Stimulated activated naive CD4-positive, alpha-beta T cell (primary cell): ENCODE measurements at places on chromosomes 11 and 22.

DNA sequence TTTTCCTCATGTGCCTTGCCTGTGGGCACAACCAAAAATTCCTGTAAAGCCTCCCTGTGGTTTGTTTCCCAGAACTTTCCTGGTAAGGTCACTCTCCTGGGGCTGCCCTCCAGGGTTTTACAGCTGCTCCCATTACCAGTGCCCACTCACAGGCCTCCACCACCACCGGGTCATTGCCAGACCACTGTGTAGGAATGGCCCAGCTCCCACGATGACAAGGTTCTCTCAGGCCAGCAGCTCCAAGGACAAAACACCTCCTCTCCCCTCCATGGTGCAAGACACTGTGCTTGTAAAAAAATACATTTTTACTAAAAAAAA, 96.1 kb upstream of the AKIP1 start:
- no peak for DNase-seq

GRCh38 chr22:27983361-27983791, 64.3 kb upstream of the PITPNB start:
- DNase-seq: no peak

DNA sequence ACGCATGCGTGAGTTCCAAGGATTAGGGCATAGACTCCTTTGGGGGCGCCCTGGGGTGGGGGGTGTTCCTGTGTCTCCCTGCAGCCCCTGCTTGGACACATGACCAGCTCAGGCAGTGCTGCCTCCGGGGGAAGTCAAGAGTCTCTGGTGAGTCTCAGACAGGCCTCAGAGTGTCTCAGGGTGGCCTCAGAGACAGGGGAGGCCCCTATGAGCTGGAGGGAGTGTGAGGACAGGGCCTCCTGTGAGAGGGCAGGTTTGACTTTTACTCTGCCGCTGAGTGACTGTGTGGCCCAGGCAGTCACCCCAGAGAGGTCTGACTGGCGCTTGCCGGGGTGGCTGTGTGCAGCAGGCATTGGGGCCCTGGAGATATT, 41.2 kb upstream of the KCNQ1OT1 start:
- DNase-seq: no peak

- no peak for DNase-seq
Measured at GRCh38 chr22:30028731-30029130, 51.5 kb upstream of the HORMAD2 start.

- DNase-seq: no peak
Measured at GRCh38 chr22:43128116-43128515, 15.1 kb downstream of the MCAT start.

DNA sequence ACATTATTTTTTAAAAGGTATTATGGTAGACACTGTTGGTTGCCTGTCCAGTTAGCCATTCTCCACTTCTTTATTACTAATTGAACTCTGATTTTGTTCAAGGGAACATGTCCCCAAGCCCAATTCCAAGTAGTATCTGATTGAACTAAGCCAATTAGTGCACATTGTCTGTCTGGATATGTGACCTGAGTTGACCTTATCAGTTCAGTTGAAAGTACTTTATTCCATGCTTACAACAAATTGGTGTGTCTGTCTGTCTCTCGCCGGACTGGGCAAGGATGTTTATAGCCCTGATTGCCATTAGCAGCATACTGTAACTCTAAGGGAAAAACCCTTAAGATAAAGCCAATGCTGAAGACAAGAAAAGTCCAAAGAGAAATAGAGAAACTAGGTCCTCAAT, 85.6 kb downstream of the INTS4 start:
- DNase-seq: no peak

GRCh38 chr22:35863432-35863831, 145.8 kb downstream of the APOL5 start:
- no peak for DNase-seq

DNA sequence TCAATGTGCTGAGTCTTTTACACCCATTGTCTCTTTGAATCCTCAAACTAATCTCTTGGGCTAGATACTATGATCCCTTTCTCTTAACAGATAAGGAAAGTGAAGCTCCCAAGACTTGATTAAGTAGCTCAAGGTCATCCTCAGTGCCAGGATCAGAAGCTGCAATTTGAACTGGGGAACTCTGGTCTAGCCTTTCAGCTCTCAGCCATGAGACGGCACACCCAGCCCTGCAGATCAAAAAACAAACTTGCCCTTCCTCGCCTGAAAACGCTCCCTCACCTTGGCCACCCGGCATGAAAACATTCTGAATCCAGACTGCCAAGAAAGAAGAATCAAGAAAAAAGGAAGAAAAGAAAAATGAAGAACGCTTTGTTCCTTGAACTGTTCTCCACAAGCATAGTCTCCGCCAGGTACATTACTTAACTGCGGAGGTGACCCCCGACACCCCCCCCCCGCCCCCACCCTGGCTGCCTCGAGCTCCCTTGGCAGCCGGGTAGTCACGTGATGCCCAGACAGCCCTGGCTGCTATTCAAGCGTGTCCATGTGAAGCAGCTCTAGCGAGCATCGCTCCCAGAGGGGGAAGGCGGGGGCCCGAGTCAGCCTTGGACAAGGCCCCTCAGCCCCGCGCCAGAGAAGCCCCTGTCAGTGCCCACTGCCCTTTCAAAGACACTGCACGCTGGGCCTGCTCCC, 451.2 kb downstream of the MIAT start:
- DNase-seq: no peak

DNA sequence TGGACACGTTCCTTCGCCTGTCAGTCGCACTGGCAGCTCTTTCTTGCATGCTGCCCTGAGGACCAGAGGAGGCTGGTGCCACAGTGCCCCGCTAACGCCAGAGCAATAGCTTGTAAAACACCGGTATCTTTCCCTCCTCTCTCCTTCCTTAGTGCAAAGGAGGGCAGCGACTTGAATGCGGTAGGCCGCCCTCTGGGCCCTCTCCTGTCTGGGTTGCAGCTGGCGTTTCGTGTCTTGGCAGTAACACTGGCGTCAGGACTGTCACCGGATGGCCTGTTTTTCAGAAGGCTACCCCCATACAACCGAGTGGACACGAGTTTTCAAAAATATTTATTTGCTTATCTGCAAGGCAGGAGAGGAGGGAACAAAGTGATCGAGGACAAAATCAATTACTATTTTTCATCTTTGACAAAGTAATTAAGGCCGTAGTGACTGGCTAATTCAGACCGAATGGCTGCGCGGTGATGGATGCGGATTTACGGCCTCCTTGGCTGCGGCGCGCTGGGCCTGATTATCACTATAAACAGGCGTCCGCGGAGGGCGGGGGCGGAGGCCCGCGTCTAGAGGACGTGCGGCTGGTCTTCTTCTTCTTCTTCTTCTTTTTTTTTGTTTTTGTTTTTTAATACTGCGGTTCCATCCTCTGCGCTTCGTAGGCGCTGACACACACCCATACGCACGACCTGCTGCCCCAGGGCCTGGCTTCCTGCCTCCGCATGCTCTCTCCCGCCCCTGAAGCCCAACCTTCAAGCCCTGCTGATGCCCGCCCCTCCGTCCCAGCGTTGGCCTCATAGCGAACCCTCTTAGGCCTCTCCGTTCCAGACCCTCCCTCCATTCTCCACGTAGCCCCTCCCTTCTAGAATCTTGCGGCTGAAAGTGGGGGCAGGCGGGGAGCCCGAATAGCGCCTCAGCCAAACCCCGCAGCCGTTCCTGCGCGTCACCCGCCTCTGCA, 2.9 kb upstream of the SLC6A5 start:
- no peak for DNase-seq

DNA sequence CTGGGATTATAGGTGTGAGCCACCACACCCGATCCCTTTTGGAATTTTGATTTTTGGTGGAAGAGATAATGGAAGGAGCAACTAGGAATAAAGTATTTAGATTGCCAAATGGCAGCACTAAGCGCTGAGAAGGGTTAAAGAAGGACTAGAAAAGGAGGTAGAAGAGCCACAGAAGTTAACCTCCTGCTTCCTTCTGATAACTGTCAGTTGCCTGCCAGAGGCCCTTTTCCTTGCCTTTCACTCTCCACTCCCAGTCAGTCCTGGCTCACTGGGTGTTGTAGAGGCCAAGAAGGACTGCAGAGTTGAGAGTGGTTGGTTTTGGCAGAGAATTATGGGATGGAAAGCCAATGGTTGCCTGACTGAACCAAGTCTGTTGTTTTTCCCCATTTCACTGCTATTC, 19.3 kb downstream of the ZC3H12C start:
- no peak for DNase-seq

GRCh38 chr22:22693531-22693884, 49.1 kb downstream of the GGTLC2 start:
- DNase-seq: no peak

- DNase-seq: no peak
Measured at GRCh38 chr22:40665312-40665711, 14.0 kb upstream of the MCHR1 start.

DNA sequence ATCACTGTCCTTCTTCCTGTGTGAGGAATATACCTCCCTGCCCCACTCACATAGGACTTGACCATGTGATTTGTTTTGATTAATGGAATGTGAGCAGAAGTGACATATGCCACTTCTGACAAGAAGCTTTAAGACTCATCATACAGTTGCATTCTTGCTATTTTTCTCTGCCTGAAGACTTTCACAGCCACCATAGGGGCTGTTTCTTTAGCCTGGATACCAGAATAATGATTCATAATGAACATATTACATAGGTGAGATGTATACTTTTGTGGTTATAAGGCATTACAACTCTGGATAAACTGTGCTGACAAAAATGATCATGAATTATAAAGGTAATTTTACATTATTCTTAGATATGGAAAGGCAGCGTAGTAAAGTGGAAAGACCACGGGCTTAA, 798.0 kb downstream of the DLG2 start:
- DNase-seq: no peak

DNA sequence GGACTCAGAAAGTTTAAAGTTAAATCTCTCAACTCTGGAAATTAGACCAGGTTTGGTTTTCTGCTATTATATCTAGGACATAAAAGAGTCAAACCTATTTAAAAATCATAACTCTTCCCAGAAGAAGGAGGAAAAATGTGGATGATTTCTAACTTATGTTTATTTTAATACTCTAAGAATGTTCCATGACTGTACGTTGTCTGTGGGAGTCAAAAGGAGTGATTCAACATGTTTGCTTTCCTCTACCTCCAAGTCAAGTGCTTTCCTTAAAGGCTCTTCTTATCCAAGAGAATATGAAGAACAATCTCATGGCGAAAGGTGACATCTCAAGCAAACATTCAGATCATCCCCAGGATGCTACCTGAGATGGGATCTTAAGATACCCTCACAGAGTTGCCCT, 21.6 kb downstream of the OR51E1 start:
- no peak for DNase-seq

GRCh38 chr11:128451652-128452470, 135.5 kb downstream of the ETS1 start:
- no peak for DNase-seq

- no peak for DNase-seq
Measured at GRCh38 chr22:27134315-27134701, 476.9 kb downstream of the MIAT start.

DNA sequence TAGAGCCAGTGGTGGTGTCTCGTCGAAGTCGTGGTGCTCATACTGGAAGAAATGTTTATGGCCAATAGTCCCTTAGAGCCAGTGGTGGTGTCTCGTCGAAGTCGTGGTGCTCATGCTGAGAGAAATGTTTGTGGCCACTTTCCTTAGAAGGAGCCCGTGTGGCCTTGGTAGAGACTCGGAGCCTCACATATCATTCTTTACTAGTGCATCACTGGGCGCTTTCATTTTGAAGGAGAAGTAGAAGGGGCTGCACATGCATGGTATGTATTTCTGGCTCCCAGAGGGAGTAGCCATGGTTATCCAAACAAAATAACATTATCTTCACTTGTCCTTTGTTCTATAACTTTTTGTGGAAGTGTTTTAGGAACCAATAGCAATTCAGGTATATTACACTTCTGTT, 69.5 kb downstream of the JAM3 start:
- no peak for DNase-seq

- no peak for DNase-seq
Measured at GRCh38 chr11:58958500-58958899, 19.2 kb downstream of the GLYATL1 start.

DNA sequence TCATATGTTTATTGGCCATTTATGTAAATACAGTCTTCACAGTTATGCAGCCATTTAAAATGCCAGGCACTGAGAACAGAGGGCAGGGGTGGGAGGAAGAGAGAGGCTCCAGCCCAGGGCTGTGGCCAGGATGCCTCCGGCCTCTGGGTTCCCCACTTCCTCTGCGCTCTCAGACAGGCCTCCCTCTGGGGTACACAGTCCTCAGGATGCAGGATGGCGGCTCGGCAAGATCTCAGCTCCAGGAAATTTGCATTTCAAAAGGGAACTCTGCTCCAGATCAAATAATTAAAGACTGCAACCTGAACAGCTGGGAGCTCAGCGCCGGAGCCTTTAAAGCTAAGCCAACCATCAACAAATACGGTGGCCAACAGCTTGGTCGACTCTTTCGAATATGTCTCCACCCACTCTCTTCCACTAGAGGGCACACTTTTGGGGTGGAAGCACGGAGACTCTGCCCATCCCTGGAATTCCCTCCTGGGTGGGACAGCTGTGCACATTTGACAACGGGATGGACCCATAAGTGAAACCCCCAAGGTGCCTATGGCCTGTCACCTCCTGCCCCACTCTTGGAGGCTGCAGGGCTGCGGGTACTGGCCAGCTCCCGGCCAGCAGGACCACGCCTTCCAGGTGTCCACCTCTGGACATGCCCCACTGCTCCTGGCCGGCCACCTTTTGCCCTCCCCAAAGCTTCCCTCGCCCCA, 1044.7 kb downstream of the BRD1 start:
- DNase-seq: no peak

DNA sequence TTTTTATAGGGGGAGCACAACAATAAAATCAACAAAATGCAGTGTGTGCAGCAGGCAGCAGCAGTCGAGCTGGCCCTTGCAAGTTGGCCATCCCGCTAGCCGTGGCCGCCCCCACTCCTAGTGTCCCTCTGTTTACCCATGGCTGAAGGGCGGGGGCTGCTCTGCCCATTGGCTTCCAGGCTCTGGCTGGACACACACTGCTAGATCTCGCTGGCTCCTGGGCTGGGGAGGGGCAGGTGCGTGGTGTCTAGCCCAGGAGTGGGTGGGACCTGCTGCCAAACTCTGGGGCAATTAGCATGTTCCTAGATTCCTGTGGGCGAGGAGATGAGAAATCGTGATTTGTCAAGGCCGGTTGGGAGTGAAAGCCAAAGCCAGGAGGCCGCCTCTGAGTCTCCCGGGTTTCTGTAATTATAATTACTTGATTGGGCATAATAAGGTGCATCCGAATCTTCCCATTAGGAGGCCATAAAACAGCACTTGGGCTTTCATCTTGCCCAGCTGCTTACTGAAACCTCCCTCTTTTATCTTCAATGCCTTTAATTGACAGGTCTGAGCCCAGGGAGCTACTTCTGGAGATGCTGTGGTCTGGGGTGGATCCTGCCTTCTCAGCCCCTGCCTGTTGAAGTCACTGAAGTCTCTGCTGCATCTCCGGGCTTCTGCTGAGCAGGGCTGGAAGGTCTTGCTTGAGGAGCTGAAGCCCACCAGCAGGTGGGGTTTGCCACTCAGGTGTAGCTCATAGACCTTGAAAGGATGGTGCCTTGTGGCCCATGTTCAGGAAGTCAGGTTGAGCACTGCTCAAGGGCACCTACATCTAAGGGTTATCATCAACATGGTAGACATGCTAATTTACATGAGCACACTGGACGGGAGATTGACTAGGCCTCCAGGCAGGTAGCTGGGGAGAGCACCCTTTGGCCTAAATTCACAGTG, 44.5 kb upstream of the DKK3 start:
- no peak for DNase-seq

- DNase-seq: no peak
Measured at GRCh38 chr11:75155570-75156422, 4.9 kb downstream of the SLCO2B1 start.

- no peak for DNase-seq
Measured at GRCh38 chr11:112467721-112468120, 207.1 kb upstream of the PLET1 start.

- DNase-seq: no peak
Measured at GRCh38 chr11:30758012-30758411, 171.9 kb upstream of the MPPED2 start.

GRCh38 chr22:35322126-35322525, 22.4 kb downstream of the TOM1 start:
- no peak for DNase-seq
